Osteoblast (primary cell): ENCODE measurements at places on chromosomes 6 and 20.

DNA sequence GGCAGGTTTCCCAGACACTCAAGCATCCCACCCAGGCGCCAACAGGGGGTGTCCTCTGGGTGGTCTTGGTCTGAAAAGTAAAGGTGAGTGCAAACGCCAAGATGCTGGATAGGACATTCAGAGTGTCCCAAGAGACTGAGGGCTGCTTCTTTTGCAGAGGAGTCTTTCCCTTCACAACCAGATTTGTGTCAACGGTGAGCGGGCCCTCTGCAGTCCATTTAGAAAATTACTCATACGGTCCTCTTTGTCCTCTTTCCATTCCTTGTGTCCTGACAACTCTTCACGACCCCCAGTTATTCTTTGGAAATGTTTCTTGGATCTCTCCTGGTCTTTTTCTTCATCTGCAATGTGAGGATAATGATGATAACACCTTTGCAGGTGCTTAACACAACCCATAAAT, 257.8 kb downstream of the CDC5L start:
- DNase-seq, result no peak

GRCh38 chr6:4113649-4114048, 21.7 kb downstream of the ECI2 start:
- no peak for DNase-seq

- no peak for DNase-seq
These were observed 114.3 kb upstream of the GGTLC1 start for GRCh38 chr20:24102749-24103333.

- peak; percentile 95 for DNase-seq
These were observed 1.2 kb downstream of the TGIF2 start for GRCh38 chr20:36574366-36575135.

DNA sequence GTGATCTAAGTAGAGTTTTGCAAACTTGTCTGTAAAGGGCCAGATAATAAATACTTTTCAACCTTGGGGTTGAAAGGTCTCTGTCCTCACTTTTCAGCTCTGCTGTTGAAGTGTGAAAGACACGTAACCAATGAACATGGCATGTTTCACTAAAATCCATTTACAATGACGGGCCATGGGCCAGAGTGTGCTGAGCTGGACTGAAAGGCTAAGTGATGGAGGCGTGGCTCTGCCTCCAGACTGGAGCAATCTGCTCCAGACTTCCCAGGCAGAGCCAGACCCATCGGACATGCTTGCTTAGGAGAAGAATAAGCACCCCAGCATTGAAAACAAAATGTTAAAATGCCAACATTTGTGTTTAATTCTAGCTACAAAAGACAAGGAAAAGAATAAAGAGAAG, 41.4 kb downstream of the SCAND1 start:
- no peak for DNase-seq

DNA sequence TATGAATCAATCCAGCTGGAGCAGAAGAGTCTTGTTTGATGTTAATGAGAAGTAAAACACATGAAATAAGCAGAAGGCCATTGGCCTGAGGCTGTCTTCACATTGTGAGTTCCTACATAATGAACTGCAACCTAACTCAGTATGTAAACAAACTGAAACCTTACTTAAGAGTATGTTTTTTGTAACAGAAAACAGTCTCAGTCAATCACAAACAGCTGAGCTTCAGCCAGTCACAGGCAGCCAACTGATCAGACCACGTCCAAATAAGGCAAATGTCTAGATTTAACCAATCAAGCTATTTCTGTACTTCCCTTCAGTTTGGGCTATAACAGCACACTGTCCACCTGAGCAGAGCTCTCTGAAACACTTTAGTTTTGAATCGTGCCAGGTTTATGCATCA, 234.7 kb downstream of the TRDN start:
- DNase-seq, result no peak

- DNase-seq, result no peak
These were observed 391.8 kb downstream of the CDH4 start for GRCh38 chr20:61643656-61644377.

- DNase-seq, result no peak
These were observed 129.7 kb upstream of the BTN3A2 start for GRCh38 chr6:26235302-26235670.

DNA sequence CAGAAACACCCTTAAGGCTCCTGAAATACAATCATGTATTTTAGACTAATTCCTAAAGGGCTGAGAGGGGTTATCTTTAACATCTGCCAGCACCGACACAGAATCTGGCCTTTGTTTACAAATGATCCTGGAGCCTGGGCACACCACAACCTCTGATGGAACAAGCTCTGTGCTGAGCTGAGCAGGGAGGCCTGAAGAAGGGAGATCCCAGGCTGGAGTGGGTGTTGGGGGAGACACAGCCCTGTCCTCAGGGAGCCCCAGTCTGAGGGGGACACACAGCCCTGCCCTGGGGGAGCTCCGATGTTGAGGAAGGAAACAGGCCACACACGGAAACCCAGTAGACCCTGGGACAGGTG, 130.5 kb downstream of the VEGFA start:
- peak; percentile 26 for DNase-seq

GRCh38 chr20:24780674-24781417, 168.2 kb upstream of the CST7 start:
- DNase-seq, result peak; percentile 77

DNA sequence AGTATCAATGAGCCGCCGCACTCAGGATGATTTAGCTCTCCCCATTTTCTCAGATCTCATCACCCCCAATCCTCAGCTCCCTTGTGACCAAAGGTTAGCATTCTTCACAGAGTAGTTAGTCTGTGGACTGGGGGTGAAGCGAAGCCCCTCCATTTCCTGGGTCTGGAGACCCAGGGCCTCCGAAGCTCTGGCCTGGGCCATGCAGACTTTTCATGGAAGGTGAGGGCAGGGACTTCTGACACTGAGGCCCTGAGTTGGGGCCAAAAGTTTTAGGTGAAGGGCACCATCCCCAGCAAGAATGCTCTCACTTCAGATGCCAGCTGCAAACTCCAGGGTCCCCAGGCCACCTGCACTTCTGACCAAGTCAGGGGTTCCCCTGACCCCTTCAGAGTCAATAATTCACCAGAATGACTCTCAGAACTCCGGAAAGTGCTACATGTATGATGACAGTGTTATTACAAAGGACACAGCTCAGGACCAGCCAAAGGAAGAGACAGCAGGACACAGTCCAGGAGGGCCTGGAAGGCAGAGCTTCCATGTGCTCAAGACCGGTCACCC, 65.7 kb upstream of the DUSP22 start:
- peak; percentile 4 for DNase-seq

DNA sequence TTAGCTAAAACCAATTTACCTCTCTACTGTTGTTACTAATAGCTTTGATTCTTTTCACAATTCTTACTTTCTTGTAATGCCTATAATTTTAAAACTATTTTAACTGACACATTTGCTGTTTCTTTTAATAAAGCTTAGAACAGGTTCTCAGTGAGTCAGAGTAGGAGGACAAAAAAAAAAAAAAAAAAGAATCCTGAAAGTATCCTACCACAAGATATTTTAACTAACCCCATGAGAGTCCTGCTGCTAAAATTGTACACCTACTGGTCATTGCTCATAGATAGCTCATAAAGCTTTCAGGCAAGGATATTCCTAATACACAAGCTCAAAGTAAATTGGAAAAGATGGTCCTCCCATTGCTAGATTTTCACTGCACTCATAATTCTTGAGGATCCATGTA, 301.0 kb downstream of the CENPW start:
- DNase-seq, result peak; percentile 65

DNA sequence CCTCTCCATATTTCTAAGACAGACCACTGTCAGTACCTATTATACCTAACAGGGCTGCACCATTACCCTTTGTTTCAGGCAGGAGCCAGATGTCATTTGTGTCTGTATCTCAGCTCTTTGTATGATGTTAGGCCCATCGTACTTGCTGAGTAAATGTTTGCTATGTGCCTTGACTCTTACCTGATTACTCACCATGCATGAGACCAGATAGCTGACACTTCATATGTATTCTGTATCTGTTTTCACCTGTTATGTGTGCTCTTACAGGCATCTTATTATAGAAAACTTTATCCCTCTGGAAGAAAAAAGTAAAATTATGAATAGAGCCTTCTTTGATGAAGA, 31.7 kb upstream of the ASXL1 start:
- no peak for DNase-seq

- DNase-seq, result peak; percentile 22
These were observed 100.6 kb downstream of the MAP3K4 start for GRCh38 chr6:161091972-161092701.

- peak; percentile 84 for DNase-seq
These were observed 158.3 kb downstream of the DLL1 start for GRCh38 chr6:170132561-170132991.

- DNase-seq, result no peak
These were observed 6.7 kb downstream of the PABPC1L start for GRCh38 chr20:44916586-44916985.

- DNase-seq, result no peak
These were observed 405 bp upstream of the RNF182 start for GRCh38 chr6:13924146-13924948.

DNA sequence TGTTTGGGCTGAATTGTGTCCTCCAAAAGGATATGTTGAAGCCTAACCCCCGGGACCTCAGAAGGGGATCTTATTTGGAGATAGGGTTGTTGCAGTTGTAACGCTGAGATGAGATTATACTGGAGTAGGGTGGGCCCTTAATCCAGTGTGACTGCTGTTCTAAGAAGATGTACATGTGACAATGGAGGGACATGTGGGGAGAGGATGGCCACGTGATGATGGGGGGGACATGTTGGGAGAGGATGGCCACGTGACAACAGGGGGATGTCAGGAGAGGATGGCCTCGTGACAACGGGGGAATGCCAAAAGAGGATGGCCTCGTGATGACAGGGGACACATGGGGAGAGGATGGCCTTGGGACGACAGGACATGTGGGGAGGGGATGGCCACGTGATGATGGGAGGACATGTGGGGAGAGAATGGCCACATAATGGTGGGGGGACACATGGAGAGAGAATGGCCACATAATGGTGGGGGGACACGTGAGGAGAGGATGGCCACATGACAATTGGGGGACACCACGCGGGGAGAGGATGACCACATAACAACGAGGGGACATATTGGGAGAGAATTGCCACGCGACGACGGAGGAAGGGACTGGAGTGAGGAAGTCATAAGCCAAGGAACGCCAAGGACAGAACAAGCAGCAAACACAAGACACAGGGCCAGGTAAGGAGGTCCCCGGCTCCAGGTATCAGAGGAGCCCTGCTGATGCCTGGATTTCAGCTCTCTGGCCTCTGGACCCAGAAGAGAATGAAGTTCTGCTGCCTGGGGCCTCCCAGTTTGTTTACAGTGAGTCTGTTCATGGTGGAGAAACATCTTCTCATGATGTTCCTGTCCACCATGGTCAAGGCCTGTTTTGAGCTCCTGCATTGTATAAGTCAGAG, 29.2 kb downstream of the SYNJ2 start:
- DNase-seq, result no peak

DNA sequence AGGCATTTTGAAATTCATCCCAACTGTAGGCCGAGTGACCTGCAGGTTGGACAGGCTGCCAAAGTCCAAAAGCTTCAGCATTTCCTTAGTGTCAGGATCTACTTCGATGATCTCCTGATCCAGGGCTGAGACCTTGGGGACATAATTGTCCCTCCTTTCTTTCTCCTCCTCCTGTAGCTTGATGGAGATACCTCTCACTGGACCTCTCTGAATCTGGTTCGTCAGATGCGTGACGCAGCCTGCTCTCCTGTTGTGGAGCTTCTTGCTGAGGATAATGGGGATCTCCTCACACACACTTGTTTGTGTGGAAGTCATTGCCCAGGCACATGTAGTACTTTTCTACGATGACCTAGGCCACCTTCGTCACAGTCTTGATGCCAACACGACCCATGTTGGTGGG, 1.5 kb upstream of the MAS1L start:
- DNase-seq, result no peak

GRCh38 chr6:40509086-40509485, 78.1 kb downstream of the LRFN2 start:
- DNase-seq, result no peak

GRCh38 chr6:126632271-126632670, 292.4 kb downstream of the CENPW start:
- no peak for DNase-seq

- peak; percentile 30 for DNase-seq
These were observed 80.3 kb downstream of the ASXL1 start for GRCh38 chr20:32438331-32438858.

DNA sequence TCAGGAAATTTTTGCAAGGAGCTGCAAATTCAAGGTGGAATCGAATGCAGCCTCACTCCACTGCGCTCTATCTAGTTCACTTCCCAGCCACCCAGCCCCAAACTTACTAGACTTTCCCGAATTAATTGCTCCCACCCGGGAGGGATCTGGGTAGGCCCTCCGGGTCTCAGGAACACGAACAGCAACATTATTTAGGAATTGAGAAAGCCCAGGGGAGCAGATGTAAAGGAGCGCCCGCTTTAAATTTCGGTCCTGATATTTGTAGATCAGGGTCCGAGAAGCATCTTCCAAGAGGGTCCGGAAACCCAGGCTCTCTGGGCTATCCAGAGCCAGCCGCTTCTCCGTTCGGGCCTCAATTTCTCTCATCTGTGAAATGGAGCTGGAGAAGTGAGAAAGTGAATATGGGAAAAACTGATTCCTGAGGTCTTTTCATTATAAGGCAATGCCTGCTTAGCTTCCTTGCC, 490 bp upstream of the ID1 start:
- DNase-seq, result no peak

DNA sequence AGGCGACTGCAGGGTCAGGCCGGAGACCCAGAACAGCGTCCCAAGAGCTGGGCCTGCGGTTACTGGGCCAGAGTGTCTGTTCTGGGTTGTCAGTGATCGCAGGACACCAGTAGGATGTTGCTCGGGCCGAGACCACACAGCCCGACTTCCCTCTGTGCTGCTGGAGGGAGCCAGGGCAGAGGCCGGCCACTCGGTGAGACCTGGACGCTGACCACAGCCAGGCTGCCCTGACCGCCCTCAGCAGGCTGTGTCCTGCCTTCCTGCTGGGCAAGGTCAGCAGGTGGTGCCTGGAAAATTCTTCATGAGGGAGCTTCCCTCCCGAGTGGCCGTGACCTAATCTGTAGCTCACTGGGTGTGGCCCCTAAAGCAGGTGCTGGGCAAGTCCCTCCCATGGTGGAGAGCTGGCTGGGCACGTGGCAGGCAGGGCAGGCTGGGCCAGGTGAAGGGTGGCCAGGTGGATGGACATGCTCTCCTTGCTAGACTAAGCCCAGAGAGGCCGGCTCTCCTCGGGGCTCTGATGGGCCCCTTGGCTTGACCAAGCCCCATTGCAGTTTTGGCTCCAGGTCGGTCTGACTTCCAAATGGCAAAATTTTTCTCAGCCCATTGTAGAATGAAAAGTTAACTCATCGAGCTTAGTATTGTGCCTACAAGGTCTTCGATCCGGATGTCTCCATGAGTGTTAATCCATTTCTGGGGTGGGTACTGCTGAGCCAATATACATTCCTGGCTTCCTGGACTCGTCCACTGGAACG, 1.9 kb downstream of the SLCO4A1 start:
- DNase-seq, result no peak
